Caco-2 (cell line): ENCODE measurements at places on chromosomes 1 and 21.

DNA sequence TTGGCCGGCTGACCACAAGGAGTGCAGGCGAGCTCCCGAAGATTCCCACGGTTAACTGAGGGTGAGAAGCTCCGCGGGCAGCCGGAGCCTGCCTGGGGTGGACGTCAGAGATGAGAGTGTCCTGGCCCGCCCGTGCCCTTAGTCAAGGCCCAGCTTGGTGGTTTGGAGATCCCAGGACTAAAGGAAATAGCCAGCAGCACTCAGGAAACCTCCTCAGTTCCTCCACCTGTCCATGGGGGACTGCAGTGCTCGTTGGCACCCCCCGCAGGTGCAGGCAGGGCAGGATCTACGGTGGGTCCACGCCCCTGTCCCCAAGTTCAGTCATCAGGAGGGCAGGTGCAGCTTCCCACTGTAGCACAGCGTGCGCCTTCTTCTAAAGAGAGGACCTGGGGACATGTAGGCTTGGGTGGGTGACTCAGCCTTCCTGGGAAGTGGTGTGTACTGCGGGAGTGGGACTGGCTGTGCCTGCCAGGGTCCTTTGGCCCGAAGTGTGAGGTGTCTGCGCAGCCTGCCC lies 32.5 kb downstream of the SLX9 start:
- DNase-seq: no peak

- DNase-seq: no peak
These were observed 14.0 kb upstream of the ALX3 start for GRCh38 chr1:110084227-110085078.

GRCh38 chr1:222777463-222777862 lies 37.4 kb upstream of the DISP1 start:
- DNase-seq: no peak

DNA sequence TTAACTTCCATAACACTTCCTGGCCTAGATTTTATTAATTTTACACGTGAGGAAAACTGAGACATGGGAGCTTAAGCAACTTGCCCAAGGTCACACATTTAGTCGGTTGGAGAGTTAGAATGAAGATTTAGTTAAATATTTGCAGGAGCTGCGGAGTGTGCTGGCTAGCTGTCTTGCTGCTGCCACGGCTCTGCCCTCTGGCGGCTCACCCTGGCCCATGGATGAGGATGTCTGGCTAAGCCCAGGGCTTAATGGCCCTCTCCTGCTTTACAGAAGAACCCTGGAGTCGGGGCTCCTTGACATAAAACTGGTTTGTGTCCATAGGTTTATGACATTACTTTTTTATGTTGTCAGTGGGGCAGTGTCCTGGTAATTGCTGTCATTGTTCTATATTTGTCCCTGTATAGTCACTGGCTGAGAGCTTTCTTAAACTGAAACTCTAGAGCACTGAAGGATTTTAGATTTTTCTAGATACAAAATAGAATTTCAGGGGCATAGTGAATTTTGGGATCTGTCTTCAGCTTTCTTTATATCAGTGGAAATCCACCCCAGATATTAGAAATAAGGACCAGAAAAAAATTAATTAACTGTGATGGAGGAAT lies 88.9 kb upstream of the WLS start:
- DNase-seq: peak; percentile 74

DNA sequence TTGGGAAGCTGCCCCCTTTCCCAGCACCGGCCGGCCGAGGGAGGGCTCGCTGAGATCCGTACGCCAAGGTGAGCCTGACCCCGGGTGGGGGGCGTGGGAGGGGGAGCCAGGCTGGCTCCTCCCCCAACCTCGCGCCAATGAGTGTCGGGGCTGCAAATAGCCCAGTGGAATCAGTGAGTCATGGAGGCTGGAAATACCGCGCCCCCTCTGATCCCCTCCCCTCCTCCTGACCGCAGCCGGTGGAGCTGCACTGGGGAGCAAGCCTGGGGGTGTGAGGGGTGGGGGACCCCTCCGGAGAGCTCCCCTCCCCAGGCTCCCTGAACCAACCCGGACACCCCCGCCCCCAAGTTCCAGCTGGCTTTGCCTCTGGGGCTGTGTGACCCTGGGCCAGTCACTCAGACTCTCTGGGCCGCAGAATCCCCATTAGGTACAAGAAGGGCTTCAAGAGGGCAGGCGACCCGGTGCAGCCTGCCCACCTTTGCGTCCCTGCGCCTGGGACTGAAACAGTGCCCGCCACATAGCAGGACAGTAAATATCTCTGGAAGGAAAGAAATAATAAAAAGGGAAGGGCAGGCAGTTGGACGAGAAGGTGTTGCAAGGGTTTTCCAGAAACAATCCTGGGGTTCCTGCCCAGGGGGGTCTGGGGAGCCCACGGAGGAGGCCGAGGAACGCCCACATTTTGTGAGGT lies 4.5 kb downstream of the HSPB7 start:
- no peak for DNase-seq

DNA sequence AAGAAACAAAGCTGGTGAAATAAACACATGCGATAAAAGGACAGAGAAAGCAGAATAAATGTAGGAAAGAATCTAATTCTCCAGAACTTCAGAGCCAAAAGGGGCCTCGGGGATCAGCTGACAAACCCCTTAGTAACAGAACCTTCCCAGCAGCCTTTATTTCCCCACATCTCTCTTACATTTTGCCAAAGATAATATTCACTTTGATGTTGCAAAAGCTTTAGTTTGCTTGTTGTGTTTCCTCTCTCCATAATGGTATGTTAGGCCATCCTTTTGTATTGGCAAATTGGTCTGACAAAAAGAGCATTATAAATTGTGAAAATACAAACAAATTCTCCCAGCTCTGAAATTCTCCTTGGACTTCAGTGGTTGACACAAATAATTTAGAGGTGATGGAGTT lies 54.9 kb downstream of the OPTC start:
- DNase-seq: no peak

DNA sequence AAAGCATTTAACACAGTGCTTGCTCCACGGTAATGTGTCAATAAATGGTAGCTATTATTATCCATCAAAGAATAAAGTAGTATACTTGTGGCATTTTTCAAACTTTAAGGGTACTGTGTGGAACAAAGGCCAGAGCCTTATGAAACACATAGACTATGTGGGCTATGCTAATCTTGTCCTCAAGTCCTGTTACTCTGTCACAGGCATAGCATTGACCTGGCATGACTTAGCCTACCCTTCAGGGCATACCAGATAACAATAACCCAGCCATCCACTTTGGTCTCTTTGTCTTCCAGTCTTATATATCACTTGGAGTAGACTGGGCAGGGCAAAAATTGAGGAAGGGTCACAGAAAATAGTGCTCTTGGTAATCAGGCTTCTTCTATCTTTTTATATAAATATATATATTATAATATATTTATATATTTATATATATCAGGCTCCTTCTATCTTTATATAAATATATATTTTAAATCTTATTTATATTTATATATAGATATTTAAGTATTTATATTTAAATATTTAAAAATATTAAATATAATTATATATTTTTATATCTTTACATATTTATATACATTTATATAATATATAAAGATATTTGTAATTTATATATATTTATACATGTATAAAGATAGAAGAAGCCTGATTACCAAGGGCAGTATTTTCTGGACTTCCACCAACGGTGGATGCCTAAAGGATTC lies 66.1 kb upstream of the CNN3 start:
- DNase-seq: no peak

DNA sequence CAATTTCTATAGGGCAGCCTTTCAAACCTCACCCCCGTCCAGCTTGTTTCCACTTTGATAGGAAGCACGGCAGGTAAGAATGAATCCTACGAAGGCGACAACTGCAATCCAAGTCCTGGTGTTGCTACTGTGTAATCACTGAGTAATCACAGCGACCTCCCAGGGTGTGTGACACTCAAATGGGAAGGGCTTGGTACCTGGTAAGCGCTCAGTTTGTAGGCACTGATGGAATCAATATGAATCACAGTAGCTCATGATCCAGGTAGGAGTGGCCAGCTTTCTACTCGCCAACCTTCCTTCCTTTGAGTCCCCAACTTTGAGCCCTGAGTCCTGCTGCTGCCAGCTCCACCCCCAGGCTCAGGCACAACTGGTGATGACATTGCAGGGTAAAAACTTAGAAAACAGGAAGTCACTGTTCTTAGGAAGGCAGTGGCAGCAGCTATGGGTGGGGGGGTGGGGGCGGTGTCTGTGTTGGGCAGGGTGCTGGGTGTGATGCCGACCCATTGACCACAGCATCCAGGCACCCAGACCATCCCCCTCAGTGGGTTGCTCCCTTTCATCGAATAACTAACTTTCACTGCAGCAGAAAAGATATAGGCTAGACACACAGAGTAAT lies 70.7 kb downstream of the CD247 start:
- DNase-seq: no peak

- DNase-seq: no peak
These were observed 32.8 kb downstream of the LRRC8B start for GRCh38 chr1:89557445-89557825.
